Tracheal epithelial cell (primary cell): ENCODE measurements at places on chromosomes 4 and X. TPM values are rescaled to one million over a fixed set of nuclear protein-coding genes. Genes with fewer than 3 reads are reported as not detected.

TSPAN5 gene
- 19.0 and 20.7 TPM in 2 replicates for total RNA-seq

GABRG1 gene
- not detected in 2 replicates for total RNA-seq

RADX gene
- total RNA-seq = 1.9 and 2.7 TPM in 2 replicates

MTMR8 gene
- total RNA-seq = 0.21 and 0.72 TPM in 2 replicates

MAGEA12 gene
- total RNA-seq = not detected in 2 replicates

ODAM gene
- total RNA-seq = not detected in 2 replicates

OTC gene
- total RNA-seq = not detected in 2 replicates

ZIC3 gene
- total RNA-seq = not detected in 2 replicates

FGB gene
- total RNA-seq = 0.21 TPM in 1 of 2 replicates, not detected in the other

CENPVL1 gene
- not detected in 2 replicates for total RNA-seq

MSX1 gene
- total RNA-seq = 0.24 TPM in 1 of 2 replicates, not detected in the other

NLGN4X gene
- 0.24 TPM in 1 of 2 replicates, not detected in the other for total RNA-seq

MAOB gene
- total RNA-seq = under 0.01 TPM in 2 replicates

NOX1 gene
- 0.21 TPM in 1 of 2 replicates, not detected in the other for total RNA-seq

ADH1B gene
- total RNA-seq = not detected in 2 replicates

SPIN4 gene
- 1.4 and 1.5 TPM in 2 replicates for total RNA-seq

MAPK10 gene
- total RNA-seq = 2.2 and 7.0 TPM in 2 replicates

CXCL5 gene
- 0.64 and 38.3 TPM in 2 replicates for total RNA-seq

NHSL2 gene
- total RNA-seq = under 0.01 TPM in 2 replicates

SYTL5 gene
- 0.48 and 3.6 TPM in 2 replicates for total RNA-seq

H2BW1 gene
- total RNA-seq = not detected in 2 replicates

XKRX gene
- total RNA-seq = 0.24 and 1.1 TPM in 2 replicates

GPC4 gene
- 0.64 and 5.3 TPM in 2 replicates for total RNA-seq

COL25A1 gene
- under 0.01 and 0.24 TPM in 2 replicates for total RNA-seq

GJB1 gene
- total RNA-seq = not detected in 2 replicates

VCX3B gene
- total RNA-seq = not detected in 2 replicates

GPR143 gene
- total RNA-seq = 0.43 and 9.9 TPM in 2 replicates

HSFX4 gene
- not detected in 2 replicates for total RNA-seq

XAGE2 gene
- total RNA-seq = not detected in 2 replicates

JADE3 gene
- 6.7 and 6.8 TPM in 2 replicates for total RNA-seq

KLHL13 gene
- 2.3 and 20.2 TPM in 2 replicates for total RNA-seq

CHRDL1 gene
- 6.3 TPM in 1 of 2 replicates, not detected in the other for total RNA-seq

NAAA gene
- total RNA-seq = 39.8 and 72.7 TPM in 2 replicates

MAGEC2 gene
- total RNA-seq = not detected in 2 replicates

CCSER1 gene
- total RNA-seq = 6.0 and 6.6 TPM in 2 replicates

ARMCX1 gene
- total RNA-seq = 7.2 and 15.7 TPM in 2 replicates

NFXL1 gene
- 7.2 and 11.5 TPM in 2 replicates for total RNA-seq

NRK gene
- total RNA-seq = 3.4 TPM in 1 of 2 replicates, not detected in the other

ASMTL gene
- total RNA-seq = 3.4 and 5.3 TPM in 2 replicates

WDR1 gene
- 112 and 316 TPM in 2 replicates for total RNA-seq

TMSB15A gene
- total RNA-seq = 0.24 TPM in 1 of 2 replicates, not detected in the other

TRIM75 gene
- total RNA-seq = not detected in 2 replicates
